IMR-90 (cell line): ENCODE measurements at places on chromosomes 2 and 18. TPM values are rescaled to one million over a fixed set of nuclear protein-coding genes. Genes with fewer than 3 reads are reported as not detected.

IGFBP2 gene
- 33.5 and 36.7 TPM in 2 replicates for total RNA-seq

DYNC1I2 gene
- 114 and 140 TPM in 2 replicates for total RNA-seq

COL6A3 gene
- total RNA-seq, result 1,501 and 1,855 TPM in 2 replicates

UGT1A4 gene
- not detected in 2 replicates for total RNA-seq

C2orf72 gene
- 0.18 TPM in 1 of 2 replicates, not detected in the other for total RNA-seq

CD226 gene
- total RNA-seq, result under 0.01 and 1.1 TPM in 2 replicates

IL1F10 gene
- not detected in 2 replicates for total RNA-seq

ITGB6 gene
- under 0.01 TPM in 1 of 2 replicates, not detected in the other for total RNA-seq

PCARE gene
- total RNA-seq, result not detected in 2 replicates

RFTN2 gene
- total RNA-seq, result 2.3 and 2.5 TPM in 2 replicates

CERKL gene
- under 0.01 TPM in 1 of 2 replicates, not detected in the other for total RNA-seq

STON1 gene
- 5.7 and 6.9 TPM in 2 replicates for total RNA-seq

C2orf80 gene
- total RNA-seq, result not detected in 2 replicates

ANKRD30BL gene
- total RNA-seq, result not detected in 2 replicates

M1AP gene
- not detected in 2 replicates for total RNA-seq

AP1S3 gene
- 2.5 and 5.8 TPM in 2 replicates for total RNA-seq

FMNL2 gene
- total RNA-seq, result 10.9 and 15.6 TPM in 2 replicates

ADRA2B gene
- total RNA-seq, result not detected in 2 replicates

LBX2 gene
- total RNA-seq, result 0.18 and 0.56 TPM in 2 replicates

TUBB6 gene
- total RNA-seq, result 927 and 997 TPM in 2 replicates

MEP1B gene
- not detected in 2 replicates for total RNA-seq

SRD5A2 gene
- total RNA-seq, result not detected in 2 replicates

RNMT gene
- 13.3 and 21.1 TPM in 2 replicates for total RNA-seq
